ENCODE measurements at places on chromosomes 3 and 15. TPM values are rescaled to one million over a fixed set of nuclear protein-coding genes. Genes with fewer than 3 reads are reported as not detected.

DNA sequence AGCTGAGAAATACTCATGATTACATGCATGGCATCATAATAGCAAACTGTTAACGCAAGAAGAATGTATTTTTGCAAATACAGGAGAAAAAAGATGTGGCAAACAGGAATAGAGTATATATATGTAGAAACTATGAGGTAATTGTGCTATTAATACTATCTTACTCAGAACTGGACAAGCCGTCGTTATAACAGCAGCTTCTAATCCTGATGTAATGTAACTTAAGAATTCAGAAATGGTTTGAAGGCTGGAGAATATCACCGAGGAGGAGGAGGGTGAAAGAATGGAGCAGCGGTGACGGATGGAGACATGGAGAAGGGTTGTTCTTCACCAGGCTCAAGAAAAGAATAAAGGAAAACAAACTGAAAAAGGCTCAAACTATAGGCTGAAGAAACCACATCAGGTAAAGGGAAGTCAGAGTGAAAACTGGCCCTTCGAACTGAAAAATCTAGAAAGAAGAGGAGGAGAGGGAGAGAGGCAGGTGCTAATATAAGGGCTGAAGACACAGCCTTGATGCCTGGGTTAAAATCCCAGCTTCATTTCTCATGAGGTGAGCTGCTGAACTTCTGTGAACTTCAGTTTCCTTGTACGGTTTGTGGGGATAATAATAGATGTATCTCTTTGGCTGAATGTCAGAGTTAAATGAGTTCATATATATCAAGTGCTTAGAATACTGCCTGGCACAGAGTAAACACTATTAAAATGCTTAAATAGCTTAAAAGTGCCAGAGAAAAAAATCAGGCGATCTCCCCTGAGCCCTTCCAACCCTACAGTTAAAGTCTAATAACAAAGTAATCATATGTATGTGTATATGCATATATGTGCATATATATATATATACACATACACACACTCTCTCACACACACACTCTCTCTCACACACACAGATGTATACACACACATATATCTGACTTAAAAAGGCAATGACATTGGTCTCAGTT, 43.9 kb downstream of the GOLIM4 start:
- H3K36me3 ChIP-seq: no peaks in the 10 kb centered on the region
- H3K27me3 ChIP-seq: peaks cover 2% of the 10 kb centered on the region
- no peaks in the 10 kb centered on the region for H3K4me1 ChIP-seq
- no peak for DNase-seq

GRCh38 chr3:104943974-104944373, 422.7 kb upstream of the ALCAM start:
- H3K4me1 ChIP-seq: no peaks in the 10 kb centered on the region
- H3K36me3 ChIP-seq: no peaks in the 10 kb centered on the region
- no peak overlapping the region for H3K27ac ChIP-seq
- H3K4me3 ChIP-seq: no peak overlapping the region

- no peak overlapping the region for H3K4me3 ChIP-seq
- no peaks in the 10 kb centered on the region for H3K27me3 ChIP-seq
- H3K27ac ChIP-seq: no peak overlapping the region
- no peaks in the 10 kb centered on the region for H3K4me1 ChIP-seq
Observed at GRCh38 chr3:125479091-125479490, 40.9 kb downstream of the SNX4 start.

- no peak for DNase-seq
- H3K27me3 ChIP-seq: no peaks in the 10 kb centered on the region
- H3K4me1 ChIP-seq: no peaks in the 10 kb centered on the region
Observed at GRCh38 chr3:8371085-8371551, 130.5 kb upstream of the LMCD1 start.

DNA sequence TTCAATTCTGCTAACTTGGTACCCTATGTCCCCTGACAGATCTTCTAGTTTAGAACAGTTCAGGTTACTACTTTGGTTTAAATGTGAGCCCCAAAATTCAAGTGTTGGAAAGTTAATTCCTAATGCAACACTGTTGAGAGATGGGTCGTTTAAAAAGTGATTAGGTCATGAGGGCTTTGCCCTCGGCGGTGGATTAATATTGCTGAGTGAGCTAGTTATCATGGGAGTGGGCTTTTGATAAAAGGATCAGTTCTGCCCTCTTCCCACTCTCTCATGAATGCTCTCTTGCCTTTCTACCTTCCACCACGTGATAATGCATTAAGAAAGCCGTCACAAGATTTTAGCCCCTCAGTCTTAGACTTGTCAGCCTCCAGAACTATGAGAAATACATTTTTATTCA, 72.1 kb downstream of the BTLA start:
- H3K36me3 ChIP-seq: peaks cover 5% of the 10 kb centered on the region
- no peaks in the 10 kb centered on the region for H3K4me1 ChIP-seq
- DNase-seq: no peak
- H3K27ac ChIP-seq: no peak overlapping the region
- no peak overlapping the region for H3K4me3 ChIP-seq

The SNX33 gene
- 6.2 TPM for total RNA-seq

The FAM81A gene
- total RNA-seq: 0.60 TPM

DNA sequence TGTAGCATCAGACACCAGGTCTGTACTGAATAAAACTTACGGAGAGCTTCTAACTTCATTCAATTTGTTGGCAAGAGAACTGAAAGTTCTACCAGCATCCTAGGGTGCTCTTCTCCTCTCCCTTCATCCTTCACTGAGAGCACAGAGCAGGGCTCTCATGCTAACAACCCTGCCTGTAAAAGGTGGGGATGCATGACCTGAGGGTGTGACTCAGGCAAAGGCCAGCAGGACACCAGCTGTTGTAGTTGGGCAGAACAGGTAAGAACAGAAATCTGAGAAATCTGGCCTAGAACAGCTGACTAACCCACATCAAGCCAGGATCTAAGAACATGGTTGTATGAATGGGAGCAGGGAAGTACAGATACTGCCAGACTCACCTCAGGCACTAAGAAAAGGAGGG, 64.2 kb downstream of the MYLK start:
- H3K27me3 ChIP-seq: peaks cover 1% of the 10 kb centered on the region
- no peak for DNase-seq
- no peak overlapping the region for H3K27ac ChIP-seq
- no peaks in the 10 kb centered on the region for H3K36me3 ChIP-seq

DNA sequence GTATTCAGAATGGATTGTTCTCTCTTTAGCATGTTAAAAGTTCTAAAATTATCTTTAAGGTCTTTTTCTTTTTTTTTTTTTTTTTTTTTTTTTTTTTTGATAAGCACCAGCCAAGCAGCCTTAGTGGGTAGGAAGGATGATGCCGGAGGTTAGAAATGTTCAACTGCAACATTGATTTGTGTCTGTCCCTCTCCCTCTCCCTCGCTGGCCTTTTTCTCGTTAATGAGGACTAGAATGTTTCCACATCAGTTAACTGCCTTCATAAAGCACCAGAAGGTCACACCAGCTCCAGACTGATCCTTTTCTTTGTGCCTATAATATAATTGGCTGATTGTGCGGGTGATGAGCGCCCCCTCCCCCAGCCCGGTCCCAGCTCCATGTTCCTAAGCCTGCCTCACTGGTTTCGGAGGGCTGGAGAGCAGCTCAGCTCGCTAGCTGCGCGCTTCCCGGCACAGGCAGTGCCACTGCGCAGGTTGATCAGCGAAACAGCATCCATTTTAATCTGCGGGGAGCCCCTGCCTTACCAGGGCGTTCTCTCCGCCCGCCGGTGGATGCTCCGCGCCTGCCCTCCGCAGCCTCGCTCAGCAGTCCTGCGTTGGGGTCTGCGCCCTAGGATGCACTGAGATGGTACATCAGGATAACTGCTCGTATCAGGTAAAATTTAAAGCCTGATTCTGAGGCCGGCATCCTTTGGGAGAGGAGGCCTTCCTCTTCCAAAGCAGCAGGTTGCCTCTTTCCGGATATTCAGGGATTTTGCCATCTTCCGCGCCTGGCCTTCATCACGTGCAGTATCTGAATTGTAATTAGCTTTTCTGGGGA, 148.9 kb upstream of the IL12A start:
- H3K4me1 ChIP-seq: no peaks in the 10 kb centered on the region
- no peak for DNase-seq
- H3K27me3 ChIP-seq: peaks cover 41% of the 10 kb centered on the region
- H3K27ac ChIP-seq: no peak within 1 kb of the TSS

The TRAK1 gene
- total RNA-seq: 32.6 TPM

Measured in activated T-helper 1 cell treated with anti-CD3 and anti-CD28 coated beads, Interleukin-12 subunit alpha, Interleukin-12 subunit beta, Interleukin-2, Interleukin-4 antibody, amounts not matched to agents 30 ng/mL and 10 ng/mL and 1 ng/mL, durations not matched to agents 14 hours and 24 hours and 36 hours (primary cell).